ENCODE measurements at places on chromosomes 3 and 15.

DNA sequence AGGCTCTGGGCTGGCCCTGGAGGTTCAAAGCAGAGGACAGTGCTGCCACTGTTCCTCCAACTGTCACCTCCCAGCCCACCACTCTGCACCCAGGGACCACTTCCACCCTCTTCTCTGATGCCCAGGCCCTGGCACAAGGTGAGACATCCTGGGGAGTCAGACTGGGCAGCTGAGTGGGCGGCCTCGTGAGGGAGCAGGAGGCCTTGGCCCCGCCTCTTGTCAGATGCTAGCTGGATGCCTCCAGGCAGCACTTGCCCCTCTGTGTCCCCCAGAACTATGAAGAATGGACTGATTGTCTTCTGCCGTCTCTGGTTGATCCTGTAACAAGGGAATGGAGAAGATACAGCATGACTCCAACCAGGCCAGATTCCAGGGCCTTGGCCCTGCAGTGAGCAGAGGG is 191.0 kb upstream of the LINGO1 start:
- DNase-seq, result no peak

- DNase-seq, result no peak
These were observed 1.1 kb downstream of the PDIA5 start for GRCh38 chr3:123067689-123068600.

DNA sequence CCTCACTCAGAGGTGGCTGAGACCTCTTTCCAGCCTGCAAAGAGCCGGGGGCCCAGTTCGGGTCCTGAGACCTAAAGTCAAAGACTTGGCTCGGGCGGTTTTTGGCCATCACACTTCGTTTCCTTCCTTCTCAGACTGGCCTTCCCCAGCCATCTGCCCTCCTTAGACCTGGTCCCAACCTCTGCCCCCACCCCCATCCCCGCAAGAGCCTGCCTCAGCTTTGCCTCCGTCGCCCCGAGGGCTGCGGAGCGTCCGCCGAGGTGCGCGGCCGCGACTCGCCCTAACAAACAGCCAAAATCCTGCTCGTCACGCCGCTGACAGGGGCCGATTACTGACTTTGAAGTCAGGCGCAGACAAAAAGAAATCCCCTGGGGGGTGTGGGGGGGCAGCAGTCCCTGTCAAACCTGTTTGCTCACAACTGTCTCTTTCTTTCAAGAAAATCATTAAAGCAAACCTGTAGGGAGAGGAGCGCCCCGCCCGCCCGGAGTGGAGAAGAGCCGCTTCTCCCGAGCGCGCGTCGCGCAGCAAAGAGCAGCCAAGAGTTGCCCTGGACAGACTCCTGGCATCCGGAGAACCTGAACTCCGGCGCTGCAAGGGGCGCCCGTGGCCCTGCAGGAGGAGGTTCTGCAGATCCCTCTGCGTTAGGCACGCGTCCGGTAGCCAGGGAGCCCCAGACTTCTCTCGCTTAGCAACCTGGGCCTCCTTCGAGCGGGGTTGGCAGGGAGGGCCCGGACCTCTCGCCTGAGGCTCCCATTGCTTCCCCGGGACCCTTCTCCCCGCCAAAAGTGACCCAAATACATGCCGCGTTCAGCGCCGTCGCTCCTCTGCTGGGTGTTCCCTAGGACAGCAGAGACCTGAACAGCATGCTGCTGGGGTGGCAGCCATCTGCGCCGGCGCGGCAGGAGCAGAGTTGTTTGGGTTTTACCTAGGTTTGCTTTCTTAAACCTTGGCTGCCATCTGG is 4.5 kb downstream of the SOX14 start:
- no peak for DNase-seq

DNA sequence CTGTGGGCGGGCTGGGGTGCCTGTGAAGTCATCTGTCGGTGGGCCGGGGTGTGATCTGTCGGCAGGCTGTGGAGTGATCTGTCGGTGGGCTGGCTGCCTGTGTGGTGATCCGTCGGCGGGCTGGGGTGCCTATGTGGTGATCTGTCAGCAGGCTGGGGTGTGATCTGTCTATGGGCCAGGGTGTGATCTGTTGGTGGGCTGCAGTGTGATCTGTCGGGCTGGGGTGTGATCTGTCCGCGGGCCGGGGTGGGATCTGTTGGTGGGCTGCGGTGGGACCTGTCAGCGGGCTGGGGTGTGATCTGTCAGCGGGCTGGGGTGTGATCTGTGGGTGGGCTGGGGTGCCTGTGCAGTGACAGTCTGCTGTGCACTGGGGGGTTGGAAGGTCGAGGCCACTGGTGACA is 204.5 kb downstream of the XXYLT1 start:
- DNase-seq, result no peak

All from T1000 (cell line).